ENCODE measurements at places on chromosomes 3 and 15. TPM values are rescaled to one million over a fixed set of nuclear protein-coding genes. Genes with fewer than 3 reads are reported as not detected.

PDZRN3 gene
- total RNA-seq = 53.7 TPM

DUOXA2 gene
- not detected for total RNA-seq

ADAMTS9 gene
- 151 TPM for total RNA-seq

COL6A5 gene
- total RNA-seq = 0.06 TPM

PTH1R gene
- total RNA-seq = 127 TPM

FOXB1 gene
- total RNA-seq = not detected

OR5K2 gene
- total RNA-seq = not detected

C3orf20 gene
- 0.18 TPM for total RNA-seq

RBMS3 gene
- total RNA-seq = 62.8 TPM

PLSCR2 gene
- 0.47 TPM for total RNA-seq

TMEM207 gene
- total RNA-seq = 12.2 TPM

MANF gene
- total RNA-seq = 45.0 TPM

ZPLD1 gene
- 0.12 TPM for total RNA-seq

CBLB gene
- 72.5 TPM for total RNA-seq

GOLGA6D gene
- total RNA-seq = not detected

GAP43 gene
- total RNA-seq = 1.1 TPM

LTK gene
- total RNA-seq = 1.7 TPM

CELF6 gene
- 2.4 TPM for total RNA-seq

CFAP92 gene
- 0.70 TPM for total RNA-seq

GPR62 gene
- total RNA-seq = 0.06 TPM

ACSBG1 gene
- 1.4 TPM for total RNA-seq

SLC6A11 gene
- total RNA-seq = not detected

HEG1 gene
- 49.2 TPM for total RNA-seq

WDR73 gene
- 38.4 TPM for total RNA-seq

THSD4 gene
- total RNA-seq = 65.6 TPM

PRSS50 gene
- 0.99 TPM for total RNA-seq

MITF gene
- total RNA-seq = 39.5 TPM

All from metanephros (tissue), 2 donors.